Pancreas (tissue), 10 donors: ENCODE measurements at places on chromosomes 12 and 14. TPM values are rescaled to one million over a fixed set of nuclear protein-coding genes. Genes with fewer than 3 reads are reported as not detected.

DNA sequence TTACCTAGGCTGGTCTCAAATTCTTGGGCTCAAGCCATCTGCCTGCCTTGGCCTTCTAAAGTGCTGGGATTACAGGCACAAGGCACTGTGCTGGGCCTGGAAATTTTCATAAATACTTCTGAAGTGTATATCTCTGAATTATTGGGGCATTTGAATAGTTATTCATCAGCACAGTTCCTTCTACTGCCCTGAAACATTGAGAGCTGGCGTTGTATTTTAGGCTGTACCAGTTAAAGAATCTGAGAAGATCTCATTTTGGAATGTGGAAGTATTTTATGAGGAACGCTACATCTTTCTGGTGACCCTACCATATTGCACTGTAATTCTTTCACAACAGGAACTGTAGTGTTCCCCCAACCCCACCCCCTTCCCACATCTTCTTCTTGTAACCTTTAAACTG, 349.0 kb upstream of the RGS6 start:
- DNase-seq = no peak

- DNase-seq = peak; percentile 41
Observed at GRCh38 chr14:70641548-70642302, at the start of gene TTC9. Gene TTC9 (plus strand): TSS chr14:70641916. CDS start chr14:70642130, 214 bp downstream.

- DNase-seq = no peak
Observed at GRCh38 chr12:66497008-66497897, 181.6 kb downstream of the GRIP1 start.

DNA sequence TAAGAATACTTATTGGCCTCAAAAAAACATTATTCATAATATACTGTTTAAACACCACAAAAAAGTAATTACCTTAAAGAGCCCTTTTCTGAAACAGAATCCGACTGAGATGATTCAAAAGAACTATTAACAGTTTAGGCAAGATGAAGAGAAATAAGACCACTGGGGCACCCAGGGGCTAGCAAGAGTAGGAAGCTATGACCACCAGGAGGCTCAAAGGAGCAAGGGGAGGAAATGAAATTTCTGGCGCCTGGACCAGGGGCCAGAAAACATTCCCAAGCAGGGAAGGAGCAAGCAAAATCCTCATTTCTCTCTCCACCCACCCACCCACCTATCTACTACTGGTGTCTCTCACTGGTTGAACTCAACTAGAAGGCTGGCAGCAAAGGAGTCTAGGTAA, 6.3 kb upstream of the DCAF4 start:
- DNase-seq = no peak

CCDC91 gene
- polyA plus RNA-seq = 18.7 TPM
